ENCODE measurements at places on chromosomes 11 and 22. TPM values are rescaled to one million over a fixed set of nuclear protein-coding genes. Genes with fewer than 3 reads are reported as not detected.
A peak's percentile ranks its signal among the peaks of the same experiment; 100 is the strongest.

The ACR gene
- total RNA-seq, result 3.3 TPM

The MS4A3 gene
- 0.62 TPM for total RNA-seq

The RTN4RL2 gene
- 0.21 TPM for total RNA-seq

The DDTL gene
- total RNA-seq, result not detected

The RASD2 gene
- total RNA-seq, result 2.8 TPM

The CTSW gene
- total RNA-seq, result 0.82 TPM

- no peak for DNase-seq
Measured at GRCh38 chr11:93585758-93586157, 42.6 kb upstream of the SMCO4 start.

- no peak for DNase-seq
Measured at GRCh38 chr11:124868331-124869274, 3.4 kb downstream of the ROBO3 start.

DNA sequence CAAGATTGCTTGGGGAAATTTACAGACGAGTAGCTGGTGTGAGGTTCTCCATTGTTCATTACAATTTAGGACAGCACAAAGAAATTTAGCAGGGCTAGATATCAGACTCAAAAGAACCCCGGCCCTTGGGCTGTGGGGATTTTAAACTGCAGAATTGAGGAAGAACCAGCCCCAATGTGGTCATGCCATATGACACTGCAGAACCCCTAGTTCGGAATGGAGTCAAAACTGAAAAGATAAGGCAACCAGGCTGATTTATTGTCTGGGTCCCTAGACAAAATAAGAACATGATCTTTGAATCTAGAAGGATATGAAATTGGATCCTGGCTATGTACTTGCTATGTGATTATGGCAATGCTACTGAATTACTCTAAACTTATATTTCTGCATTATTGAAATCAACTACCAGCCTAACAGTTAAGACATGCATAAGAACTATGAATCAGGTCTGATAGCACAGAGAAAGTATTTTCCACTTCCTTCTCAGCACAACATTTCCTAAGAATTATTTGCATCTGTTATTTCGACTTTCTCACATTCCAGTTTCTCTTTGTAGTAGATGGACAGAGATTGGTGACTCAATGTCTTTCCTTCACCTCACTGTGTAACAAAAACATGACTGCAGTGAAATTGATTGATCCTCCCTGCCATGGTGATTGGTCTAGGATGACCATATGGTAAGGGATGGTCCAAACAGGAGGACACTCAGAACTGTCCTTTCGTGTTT is 13.2 kb downstream of the MMP3 start:
- DNase-seq, result no peak

DNA sequence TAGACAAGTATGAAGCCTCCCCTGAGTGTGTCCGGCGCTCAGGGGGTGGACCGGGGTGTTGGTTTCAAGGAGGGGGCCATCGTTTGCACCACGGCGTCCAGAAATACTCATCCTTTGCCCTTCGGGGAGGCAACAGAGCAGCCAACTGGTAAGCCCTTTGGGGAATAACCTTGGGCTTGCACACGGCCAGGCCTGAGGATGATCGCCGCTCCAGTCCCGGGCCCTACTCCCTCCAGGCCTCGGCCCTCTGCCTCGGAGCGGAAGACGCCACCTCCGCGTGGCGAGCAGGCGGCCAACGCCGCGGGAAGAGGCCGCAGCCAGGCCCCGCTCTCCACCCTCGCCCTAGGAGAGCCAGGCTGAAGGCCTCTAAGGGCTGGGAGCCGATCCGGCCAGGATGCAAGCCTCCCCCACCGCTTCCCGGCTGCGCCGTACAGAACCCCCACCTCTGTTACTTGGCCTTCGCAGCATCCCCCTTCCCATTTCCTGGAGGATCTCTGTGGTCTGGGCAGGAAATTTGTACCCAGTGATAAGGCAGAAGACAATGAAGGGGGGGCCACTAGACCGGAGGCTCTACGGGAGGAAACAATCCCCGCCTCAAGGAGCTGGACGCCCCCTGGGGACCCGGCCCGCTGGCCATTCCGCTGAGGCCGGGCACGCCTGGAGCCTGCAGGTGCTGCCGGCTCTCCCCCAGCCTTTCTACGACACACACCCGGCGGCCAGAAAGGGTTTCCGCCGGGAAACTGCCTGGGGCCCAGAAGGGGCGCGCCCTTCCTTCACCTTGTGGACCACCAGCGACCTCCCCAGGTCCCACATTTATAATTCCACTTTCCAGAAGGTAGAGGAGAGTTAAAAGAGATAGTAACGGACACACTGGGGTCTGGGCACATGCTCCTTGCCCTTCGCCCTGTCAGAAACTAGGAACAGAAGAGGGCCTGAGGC is 2.6 kb downstream of the ESAM start:
- DNase-seq, result no peak

DNA sequence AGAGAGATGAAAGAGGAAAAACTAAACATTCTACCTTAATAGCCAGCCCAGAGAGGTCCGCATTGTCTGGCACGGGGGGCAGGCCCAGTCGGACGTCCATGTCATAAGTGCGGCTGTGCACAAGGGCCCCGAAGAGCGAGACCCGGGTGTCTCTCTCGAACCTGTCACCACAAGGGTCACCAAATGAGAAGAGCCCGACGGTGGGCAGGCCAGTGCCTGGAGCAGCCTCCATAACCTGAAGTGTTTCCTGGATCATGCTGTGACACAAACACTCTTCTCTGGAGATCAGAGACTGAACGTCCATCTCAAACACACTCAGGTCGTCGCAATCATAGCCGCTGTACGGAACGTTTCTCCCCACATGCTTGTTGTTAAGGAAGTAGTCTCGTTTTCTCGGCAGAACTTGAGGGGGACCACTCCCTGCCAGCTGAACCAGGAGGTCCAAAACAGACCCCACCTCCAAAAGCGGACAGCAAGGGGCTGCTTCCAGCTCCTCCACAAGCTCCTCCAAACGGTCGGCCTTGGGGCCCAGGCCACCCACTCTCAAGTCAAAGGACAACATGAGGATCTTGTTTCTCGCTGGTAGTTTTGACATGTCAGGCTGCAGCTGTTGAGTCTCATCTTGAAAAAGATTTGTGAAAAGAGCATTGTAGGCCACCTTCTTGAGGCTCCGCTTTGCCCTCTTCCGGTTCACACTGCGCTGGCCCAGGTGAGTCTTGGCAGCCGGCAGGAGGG is 971 bp downstream of the TUBGCP6 start:
- no peak for DNase-seq

DNA sequence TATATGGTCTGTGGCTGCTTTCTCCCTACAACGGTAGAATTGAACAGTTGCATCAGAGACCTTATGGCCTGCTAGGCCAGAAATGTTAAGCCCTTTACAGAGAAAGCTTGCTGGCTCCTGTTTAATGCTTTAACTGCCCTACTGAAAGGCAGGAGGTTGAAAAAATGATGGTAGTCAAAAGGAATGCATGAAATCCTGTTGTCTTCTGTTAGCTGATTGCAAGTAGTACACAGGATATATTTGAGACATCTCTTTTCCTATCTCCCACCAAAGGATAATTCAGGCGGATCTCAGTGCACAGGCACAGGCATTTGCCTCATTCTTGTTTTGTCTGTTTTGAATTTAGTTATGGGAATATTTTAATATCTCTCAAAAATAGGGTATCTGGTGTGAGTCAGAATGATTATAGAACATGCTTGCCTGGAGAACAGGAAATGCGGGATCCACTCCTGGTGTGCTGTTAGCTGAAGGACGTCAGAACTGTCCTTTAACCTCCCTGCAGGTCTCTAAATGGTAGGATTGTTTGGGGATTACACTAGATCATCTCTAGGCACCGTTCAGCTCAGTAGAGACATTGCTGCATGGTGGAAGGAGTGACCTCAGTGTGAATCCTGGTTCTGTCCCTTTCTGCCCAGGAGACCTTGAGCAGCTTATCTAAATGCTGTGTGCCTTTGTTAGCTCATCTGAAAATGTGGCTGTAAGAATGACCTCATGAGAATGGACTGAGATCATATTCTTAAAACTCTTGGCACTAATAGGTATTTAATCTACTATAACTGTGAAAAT is 49.5 kb downstream of the PACS1 start:
- DNase-seq, result no peak

DNA sequence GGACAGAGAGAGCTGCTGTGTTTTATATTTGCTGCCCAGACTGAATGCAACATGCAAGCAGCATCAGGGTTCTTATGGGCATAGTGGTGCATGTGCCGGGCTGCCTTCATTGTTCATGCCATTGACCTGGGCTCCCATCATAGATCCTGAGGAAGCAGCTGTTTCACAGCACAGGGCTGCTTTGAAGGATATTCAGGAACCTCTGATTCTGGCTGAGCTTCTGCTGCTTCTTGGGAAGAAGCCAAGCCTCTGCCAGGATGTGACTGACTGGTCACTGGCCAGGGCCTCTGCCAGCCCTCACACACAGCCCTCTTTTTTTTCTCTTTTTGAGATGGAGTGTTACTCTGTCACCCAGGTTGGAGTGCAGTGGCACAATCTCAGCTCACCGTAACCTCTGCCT is 43.3 kb downstream of the CYB5R2 start:
- DNase-seq, result no peak

GRCh38 chr22:20629401-20629800 is 122.0 kb downstream of the MED15 start:
- DNase-seq, result no peak

GRCh38 chr11:76219243-76219642 is 12.9 kb upstream of the WNT11 start:
- no peak for DNase-seq

DNA sequence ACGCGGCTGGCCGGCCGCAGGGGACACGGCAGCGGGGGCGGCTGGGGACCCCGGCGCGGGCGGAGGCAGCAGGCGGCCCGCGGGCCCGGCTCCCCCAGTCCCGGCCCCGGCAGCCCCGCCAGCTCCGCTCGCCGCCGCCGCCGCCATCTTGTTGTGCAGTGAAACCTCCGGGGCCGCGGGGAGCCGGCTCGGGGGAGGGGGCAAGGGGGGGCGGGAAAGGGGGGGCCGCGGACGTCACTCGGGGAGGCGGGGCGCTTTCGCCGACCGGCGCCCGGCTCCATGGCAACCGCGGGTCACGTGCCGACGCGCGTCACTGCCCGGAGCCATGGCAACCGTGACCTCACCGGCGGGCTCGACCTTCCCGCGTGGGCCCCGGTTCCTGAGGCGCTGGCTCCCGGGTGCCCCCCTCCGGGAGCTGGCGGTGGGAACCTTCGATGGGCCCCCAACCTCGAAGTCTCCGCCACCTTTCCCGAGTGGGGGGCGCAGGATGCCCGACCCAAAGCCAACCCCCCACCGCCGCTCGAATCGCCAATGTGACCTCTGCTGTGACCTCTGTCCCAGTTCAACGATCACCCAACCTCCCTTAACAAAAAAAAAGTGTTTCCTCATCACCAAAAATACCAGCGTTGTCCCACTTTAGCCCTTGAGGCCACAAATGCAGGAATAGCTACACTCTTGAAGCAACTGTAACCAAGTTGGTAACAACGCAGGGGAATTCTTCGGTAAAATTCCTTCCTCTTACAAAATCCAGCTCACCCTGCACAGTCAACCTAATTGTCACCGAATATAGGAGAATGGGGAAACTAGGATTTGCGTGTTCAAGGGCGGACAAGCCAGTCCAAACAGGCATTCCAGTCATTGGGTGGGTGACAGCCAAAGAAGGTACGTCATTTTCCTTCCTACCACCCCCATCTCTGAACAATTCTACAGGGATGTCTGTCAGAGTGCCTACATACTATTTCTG is at the start of gene SIK3:
Gene SIK3 (minus strand): TSS at position 160 of the 964 bp plus-strand sequence. CDS start 13 bp downstream, at position 147.
- peak; percentile 97 for DNase-seq

GRCh38 chr22:44947846-44948245 is 62.0 kb downstream of the PHF21B start:
- no peak for DNase-seq

- DNase-seq, result no peak
Measured at GRCh38 chr11:108906329-108906728, 241.5 kb downstream of the DDX10 start.

DNA sequence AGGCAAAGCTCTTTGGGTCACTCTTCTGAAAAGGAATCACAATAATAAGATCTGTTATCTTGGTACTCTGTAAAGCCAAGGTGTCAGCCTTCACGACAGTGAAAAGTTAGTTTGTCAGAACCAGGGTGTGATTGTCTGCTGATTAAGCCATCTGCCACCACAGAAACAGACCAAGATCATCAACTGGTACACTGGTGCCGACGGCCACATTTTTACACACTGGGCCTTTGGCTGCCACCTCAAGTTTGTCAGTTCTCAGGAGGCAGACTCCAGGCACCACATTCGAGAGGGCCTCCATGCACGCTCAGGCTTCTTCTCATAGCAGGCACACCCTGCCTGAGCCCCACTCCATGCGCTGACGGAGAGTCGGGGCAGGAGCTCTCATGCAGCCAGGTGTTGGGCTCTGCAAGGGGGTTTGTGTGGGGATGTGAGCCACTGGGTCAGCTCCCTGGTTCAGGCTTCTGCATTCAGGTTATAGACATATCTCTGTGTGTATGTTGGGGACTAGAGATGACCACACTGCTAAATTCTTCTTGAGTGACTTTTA is 66.2 kb downstream of the KCNJ1 start:
- no peak for DNase-seq

DNA sequence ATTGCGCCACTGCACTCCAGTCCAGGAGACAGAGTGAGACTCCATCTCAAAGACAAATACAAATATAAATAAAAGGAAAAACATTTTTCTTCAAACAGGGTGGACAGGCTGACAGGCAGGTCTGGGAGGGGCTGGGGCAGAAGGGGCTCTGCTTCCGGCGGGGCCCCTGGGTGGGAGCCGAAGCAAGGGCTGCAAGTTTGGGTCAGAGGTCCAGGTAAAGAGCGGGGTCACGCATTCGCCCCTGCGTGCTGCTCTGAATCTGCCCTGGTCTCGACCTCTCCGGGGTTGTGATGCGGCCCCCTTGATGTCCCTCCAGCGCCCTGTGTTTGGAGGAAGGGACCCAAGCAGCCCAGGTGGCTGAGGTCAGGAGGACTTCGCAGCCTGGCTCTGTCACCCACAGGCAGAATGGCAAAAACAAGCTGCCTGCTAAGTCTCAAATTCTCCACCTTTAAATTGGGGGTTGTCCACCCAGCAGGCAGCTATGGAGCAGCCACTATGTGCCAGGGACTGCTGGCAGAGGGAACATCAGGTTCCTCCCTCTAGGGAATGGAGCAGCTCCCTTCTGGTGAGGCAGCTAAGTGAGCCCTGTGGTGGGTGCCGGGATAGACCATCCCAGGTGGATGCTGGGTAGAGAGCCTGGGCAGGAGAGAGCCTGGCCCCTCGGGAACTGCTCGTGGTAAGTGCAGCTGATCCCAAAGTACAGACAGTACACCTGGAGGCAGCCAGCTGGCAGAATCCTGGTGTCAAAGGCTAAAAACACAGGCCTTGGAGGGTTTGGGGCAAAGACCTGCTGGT is 10.3 kb upstream of the PHF21B start:
- DNase-seq, result no peak

DNA sequence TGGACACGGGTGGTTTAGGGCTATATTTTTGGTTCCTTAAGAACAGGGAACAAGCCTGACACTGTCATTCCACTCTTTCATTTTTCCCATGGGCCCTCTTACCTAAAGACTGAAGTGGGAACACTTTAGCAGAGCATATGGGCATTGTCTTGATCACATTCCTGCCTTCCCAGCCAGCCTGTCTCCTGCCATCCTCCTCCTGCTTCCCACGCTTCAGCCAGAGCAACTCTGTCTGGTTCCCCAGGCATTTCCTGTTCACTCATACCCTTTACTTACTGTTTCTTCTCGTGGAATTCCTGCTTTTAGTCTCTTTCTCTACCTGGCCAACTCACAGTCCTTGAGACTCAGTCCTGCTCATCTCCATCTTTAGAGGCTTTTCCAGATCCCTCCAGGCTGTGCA is 22.8 kb downstream of the MRPL16 start:
- DNase-seq, result no peak

Measured in tongue (tissue), 3 donors.